Stimulated activated CD8-positive, alpha-beta memory T cell treated with anti-CD3 and anti-CD28 coated beads, Interleukin-12 subunit alpha, Interleukin-12 subunit beta, amount 100 ng/mL, for 1 hour (primary cell): ENCODE measurements at places on chromosomes 6 and 20.

GRCh38 chr6:18507018-18507415 is 119.9 kb downstream of the RNF144B start:
- DNase-seq, result no peak

- DNase-seq, result no peak
Observed at GRCh38 chr6:157921685-157922367, 59.8 kb upstream of the SYNJ2 start.

DNA sequence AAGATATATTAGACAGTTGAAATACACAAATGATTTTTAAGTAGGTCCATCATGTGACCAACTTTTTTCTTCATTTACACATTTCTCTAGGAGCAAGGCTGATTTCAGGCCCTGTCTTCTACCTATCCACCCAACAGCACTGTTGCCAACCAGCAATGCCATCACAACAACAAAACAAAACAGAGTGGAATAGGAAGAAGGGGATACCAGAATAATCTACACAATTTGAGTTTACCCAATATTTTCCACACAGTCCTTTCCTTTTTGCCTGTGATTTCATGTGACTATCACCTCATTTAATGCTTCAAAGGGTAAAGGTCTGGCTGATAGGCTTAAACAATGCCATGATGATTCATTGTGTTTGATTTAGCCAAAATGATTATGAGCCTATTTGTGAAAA is 94.9 kb downstream of the MTFR2 start:
- DNase-seq, result no peak

DNA sequence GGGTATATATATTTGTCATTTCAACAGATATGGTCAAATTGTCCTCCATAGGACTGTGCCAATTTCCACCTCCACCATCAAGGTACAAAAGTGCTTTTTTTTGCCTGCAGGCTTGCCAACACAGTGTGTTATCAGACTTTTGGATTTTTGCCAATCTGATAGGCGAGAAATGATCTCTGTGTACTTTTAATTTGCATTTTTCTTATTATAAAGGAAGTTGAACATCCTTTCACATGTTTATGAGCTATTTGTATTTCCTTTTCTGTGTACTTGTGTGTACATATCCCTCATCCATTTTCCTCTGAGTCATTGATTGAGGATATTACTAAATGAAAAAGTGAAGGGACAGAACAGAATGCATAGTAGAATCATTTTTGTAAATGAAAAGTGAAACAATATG is 39.0 kb upstream of the PTPN1 start:
- DNase-seq, result no peak

DNA sequence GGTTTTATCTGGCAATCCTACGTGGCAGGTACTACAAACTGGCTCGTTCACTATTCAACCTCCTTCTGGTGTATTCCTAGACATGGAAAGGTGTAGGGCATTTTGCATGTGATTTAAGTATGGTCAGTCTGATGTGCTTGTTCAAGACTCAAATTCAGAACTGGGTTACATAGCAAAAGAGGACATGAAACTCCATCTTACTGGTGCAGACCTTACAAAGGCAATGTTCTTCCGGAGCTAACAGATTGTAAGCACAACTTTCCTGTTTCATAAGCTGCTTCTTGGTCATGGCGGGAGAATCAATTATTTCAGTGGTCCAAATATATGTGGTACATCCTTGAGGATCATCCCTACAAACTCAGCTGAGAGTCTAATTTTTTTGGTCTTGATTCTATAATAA is 703.4 kb downstream of the EPM2A start:
- no peak for DNase-seq

DNA sequence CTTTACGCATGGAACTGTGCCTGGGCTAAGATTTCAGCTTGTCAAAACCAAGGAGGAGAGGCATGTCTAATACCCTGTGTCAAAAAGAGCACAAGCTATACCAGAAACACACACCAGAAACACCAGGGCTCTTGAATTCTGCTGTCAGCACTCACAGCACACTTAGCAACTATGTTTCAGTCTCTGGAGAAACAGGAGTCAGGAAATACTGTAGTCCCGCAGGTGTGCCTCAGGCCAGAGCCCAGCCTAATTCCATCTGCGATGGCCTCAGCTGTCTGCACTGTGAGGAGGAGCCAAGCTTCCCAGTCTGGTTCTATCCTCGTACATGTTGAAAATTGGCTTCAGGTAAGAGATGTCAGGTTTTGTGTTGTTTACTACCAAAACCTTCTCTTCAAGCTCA is 31.6 kb downstream of the MTRES1 start:
- DNase-seq, result no peak

- no peak for DNase-seq
Observed at GRCh38 chr6:36925809-36926208, 28.7 kb upstream of the PI16 start.

GRCh38 chr6:43984442-43985321 is 142.6 kb downstream of the MRPL14 start:
- DNase-seq, result no peak

- DNase-seq, result no peak
Observed at GRCh38 chr20:56223352-56223751, 25.2 kb upstream of the MC3R start.

DNA sequence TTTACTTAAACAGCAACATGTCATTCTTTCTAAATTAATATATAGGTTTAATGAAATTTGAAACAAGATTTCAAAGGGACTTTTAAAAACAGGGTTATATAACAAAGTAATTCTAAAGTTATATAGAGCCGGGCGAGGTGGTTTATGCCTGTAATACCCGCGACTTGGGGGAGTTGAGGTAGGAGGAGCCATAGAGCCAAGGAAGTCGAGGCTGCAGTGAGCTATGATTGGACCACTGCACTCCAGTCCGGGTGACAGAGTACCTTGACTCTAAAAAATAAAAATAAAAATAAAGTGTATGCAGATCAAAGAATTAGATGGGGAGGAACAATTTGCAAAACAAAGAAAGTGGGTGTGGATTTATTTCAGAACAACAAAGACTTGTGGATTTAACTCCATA is 151.1 kb upstream of the GLP1R start:
- no peak for DNase-seq

- no peak for DNase-seq
Observed at GRCh38 chr6:2542101-2542857, 208.4 kb downstream of the MYLK4 start.

- no peak for DNase-seq
Observed at GRCh38 chr6:111592726-111593511, 12.8 kb downstream of the TRAF3IP2 start.

DNA sequence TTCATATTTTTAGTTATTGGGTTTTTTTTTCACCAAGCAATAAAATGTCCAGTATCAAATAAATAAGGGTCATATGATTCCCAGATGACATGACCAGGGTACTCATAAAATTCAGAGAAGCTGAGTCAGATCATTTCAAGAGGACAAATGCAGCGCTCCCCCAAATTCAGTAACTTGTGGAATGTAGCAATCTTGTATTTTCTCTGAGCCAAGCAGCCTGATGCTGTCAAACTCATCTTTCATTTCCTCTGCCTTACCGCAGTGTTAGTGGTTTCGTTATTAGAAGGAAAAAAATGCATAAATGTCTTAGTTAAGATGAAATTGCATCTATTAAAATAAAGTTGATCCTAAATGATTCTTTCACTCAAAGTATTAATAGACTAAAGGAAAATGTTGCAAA is 57.8 kb upstream of the EDN1 start:
- DNase-seq, result no peak

- DNase-seq, result no peak
Observed at GRCh38 chr6:84061613-84062398, 28.2 kb downstream of the MRAP2 start.

DNA sequence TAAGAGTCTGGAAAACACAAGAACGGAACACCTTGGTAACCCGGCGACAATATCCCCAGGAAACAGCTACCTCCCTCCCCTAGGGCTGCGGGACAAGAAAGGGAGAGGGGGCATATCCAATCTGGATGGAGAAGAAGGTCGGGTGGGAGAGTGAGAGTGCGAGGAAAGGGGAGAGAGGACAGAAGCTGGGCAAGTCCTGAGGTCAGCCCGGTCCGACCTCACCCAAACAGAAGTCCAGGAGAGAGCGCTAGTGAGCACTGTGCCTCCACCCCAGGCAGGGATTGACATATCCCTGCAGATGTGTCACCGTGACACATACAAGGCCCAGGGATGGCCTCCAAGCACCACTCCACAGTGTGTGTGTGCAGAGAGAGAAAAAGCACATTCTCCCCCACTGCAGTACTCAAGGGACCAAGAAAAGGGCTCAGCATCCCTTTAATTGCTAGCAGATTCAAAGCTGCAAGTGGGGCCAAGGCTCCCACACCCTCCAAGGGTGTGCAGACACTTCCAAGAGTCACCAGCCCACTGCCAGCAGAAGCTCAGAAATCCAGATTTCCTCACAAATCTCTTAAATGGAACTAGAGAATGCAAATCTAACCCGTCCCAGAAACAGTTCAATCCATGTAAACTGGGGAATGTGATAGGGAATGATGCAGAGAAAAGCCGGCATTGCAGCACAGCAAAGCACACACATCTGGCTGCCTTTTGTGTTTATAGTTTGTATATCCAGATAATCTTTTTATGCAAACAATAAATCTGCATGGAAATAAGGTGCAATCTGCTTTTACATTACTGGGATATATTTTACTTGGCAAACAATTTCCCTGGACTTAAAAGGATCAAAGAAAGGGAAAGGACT is 3.1 kb downstream of the PXDC1 start:
- no peak for DNase-seq

- DNase-seq, result no peak
Observed at GRCh38 chr6:130206479-130206878, 16.3 kb downstream of the SAMD3 start.

GRCh38 chr20:38888059-38888831 is 38.0 kb upstream of the FAM83D start:
- no peak for DNase-seq

- no peak for DNase-seq
Observed at GRCh38 chr6:42138630-42139619, 3.5 kb downstream of the C6orf132 start.

- no peak for DNase-seq
Observed at GRCh38 chr6:30194797-30195690, 18.2 kb downstream of the TRIM26 start.

DNA sequence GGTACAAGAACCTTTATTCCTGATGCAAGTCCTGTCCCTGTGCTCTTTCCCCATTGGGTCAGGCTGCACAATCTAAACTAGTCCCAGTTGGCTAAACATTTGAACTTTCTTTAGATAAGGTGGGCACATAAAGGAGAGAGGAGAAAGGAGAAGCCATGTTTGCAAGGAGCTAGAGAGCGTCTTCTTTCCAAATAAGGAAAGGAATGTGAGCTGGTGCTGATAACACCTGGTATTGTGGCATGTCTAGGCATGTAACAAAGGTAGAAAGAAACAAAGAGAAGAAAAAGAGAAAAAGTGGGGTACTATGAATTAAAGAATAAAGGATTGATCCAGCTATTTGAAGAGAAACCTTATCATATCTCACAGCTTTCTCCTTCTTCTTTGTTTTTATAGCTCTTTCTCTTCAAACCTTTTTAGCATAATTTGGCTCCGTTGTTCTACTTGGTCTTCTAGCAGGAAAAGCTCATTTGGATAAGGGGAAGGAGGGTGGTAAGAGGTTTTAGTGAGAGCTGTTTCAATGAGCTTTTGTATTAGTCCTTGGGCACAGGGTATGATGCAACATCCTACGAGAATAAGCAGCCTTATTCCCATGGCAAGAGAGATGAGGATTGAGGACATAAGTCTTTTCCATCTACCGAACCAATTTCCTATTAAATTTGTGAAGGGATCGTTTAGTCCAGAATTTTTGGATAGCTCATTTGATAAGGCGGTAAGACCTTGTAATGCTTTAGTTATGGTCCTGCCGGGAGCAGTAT is 415.5 kb upstream of the MAN1A1 start:
- no peak for DNase-seq

DNA sequence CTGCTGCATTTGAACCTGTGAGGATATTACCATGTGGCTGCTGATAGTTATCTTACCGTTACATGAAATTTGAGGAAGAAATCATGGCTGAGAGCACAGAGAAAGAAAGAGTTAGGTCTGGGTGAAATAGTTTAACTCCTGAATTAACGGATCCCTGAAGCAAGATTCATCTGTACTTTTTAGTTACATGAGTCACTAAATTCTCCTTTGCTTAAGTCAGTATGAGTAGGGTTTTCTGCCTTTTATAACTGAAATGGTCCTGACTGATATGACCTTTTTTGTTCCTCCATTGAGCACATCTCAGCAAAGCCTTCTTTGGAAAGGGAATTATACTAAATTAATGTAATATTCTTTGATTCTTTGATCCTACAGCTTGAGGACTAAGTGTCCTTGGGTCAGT is 333.3 kb upstream of the ZFP64 start:
- no peak for DNase-seq

DNA sequence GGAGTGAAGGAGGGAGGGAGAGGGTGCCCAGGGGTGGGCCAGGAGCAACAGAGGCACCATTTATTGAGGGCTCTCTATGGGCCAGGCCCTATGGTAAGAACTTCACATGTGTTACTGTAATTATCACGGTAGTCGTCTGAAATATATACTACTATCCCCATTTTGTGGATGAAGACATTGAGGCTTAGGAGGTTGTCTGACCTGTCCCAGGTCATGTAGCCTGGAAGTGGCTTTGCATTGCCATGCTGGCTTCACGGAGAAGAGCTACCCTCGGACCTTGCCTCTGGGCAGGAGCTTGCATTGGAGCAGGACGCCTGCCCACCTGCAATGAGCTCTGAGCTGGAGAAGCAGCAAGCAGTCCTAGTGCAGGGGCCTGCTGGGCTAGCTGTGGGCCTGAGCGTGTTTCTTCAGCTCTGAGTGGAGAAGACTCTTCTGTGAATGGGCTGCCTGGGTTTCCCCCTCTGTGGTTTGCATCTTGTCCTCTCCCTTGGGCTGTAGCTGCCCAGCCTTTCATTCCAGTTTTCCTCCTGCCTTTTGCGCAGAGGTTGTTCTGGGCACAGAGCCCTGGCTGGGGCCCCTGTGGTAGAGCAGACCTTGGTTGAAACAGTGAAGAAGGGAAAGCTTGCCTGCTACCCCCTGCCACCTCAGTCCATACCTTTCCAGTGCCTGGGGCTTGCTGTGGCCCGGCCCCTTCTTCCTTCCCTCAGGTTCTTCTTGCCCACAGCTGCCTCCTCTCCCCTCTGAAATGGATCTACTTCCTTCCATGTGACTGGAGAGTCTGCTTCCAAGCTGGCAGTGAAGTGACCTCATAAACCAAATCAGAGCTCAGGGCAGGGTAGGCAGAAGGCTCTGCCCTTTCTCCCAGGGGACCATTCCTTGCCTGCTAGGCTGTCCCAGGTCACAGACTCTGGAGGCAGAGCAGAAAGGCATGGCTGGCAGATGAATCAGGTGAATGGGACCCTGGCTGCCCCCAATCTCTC is 24.1 kb upstream of the SRF start:
- no peak for DNase-seq

DNA sequence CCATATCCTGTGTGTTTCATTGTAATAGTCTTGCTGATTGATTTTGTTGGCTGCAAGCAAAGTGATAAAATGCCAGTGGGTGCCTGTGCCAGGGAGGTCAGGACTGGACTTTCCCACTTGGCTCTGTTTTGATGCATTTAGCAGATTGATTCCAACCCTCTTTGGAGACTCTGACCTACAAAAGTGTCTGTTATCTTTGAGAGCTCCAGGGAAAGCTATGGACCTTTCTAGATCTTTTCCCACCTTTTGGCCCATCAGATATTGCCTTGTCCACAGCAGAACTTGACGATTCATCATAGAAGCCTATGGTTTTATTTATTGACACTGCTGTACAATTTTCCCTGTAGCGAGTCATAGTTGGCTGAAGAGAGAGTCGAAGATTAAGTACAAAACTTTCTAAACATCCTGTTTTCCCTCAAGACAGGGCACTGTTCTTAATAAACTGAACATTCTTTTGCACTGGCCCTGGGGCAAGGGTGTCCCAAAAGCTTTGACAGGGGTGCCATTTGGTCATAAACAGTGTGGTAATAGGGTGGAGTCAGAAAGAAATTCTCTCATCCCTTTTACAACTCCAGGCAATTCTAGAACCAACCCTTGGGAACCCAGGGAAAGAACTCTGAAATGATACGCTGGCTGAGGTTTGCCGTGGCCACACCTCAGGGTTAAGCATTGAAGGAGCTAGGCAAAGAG is 53.7 kb downstream of the E2F3 start:
- no peak for DNase-seq
